CD4-positive, alpha-beta T cell treated with Interleukin-6 at 100 ng/mL for 8 hours (primary cell): ENCODE measurements at places on chromosomes 11 and 22.

DNA sequence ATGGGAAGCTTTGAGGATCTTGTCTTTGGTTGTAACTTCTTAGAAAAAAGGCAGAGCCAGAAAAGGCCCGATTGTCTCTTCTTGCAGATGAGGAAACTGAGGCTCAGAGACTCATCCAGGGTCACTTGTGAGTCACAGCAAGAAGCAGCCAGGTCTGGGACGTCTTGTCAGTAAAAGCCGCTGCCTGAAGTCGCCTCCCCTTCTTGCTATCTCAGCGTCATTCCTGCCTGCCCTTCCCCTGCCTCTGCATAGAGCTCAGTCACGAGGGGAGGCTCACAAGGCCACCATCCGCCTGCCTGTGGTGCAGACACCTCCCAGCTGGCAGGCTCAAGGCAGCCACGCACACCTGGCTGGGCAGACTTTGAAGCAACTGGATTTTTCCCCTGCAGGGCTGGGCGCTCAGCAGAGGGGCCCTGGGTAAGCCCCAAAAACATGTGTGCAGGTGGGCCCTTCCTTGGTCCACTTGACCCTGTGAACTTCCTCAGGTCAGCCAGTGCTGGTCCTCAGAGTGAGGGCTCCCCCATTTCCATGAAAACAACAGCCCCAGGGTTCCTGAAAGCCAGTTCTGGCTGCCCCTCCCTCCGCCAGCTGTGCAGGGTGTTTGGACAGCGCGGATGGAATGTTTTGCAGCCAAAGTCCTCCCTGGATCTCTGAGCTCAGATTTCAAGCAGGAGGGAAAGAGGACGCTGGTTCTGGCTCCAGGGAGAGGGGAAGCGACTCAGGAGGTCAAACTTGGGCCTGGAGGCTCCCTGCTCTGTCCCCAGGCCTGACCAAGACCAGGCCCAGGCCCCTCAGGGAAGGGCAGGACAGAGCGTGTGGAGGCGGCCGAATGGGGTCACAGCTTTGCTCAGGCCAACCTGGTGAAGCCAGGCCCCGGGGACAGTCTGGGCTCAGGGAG is 6.0 kb upstream of the RAB3IL1 start:
- no peak for DNase-seq

DNA sequence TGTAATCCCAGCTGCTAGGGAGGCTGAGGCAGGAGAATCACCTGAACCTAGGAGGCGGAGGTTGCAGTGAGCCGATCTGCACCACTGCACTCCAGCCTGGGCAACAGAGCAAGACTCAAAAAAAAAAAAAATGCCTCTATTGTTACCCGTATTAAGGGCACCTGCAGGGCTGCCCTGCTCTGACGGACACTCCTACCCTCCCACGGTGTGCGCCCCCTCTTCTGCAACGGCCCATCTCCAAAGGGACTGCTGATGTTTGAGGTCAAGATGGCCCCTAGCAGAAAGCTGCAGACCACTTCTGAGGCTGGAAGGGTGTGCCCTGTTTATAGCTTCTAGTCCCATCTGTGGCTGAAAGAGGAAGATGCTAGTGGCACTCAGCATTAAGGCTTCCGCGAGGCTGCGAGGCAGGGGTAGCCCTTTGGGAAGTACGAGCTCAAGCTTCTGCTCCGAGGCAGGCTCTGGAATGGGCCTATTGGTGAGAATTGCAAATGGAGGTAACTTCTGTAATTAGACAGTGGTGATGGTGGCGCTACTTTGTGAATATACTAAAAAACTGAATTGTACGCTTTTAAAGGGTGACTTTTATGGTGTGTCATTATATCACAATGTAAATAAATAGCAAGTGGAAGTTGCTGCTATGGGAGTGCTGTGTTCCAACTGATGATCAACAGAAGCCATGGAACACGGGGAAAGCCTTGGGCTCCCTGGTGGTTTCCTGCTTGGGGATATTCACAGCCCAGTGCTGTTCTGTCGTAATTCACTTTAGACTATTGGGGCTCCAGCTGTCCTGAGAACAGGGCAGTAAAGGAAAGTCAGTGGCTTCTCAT is 24.3 kb downstream of the ARFGAP2 start:
- DNase-seq = no peak

DNA sequence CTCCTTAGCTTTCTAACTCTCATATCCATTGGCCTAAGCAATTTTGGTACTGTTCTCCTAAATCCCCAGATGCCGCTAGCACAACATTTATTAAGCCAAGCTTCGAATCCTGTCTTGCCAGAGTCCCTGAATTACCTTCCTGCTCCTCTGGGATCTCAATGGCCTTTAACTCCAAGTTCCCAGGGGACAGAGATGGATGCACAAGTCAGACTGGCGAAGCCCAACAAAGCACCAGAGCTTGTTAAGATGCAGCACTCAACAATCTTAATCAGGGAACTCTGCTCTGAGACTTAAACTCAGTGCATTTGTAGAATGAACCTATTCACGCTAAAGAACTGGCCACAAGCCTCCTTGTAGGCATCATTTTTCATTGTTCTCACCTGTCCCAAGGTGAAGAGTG is 9.4 kb downstream of the GALNT18 start:
- no peak for DNase-seq

- DNase-seq = no peak
Observed at GRCh38 chr11:44620328-44620725, 54.9 kb downstream of the CD82 start.

DNA sequence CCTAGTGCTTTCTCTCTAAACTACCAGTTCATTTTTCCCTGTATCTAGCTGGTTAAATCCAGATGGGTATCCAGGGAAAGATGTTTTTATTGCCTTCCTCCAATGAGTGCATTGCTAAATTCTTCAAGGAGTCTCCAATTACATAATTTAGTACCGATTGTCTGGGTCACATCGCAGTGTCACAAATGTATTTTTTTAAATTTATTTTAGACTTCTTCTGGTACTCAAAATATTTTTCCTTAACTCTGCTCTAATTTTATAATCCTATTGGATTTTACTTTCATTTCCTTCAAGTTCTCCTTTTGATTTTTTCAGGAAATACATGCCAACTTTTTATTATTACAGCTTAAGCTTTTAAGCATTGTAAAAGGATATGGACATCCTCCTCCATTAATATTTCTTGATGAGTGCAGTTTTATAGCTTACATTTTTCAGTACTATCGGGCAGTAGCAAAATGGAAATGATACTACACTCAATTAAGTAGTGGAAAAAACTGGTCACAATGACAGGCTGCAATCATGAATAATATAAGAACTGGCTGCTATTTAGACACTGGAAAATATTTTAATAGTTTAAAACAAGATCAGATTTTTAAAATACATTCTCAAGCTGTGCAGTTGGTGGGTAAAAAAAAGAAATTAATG is 20.3 kb downstream of the BBOX1 start:
- DNase-seq = no peak

- DNase-seq = no peak
Observed at GRCh38 chr11:129930296-129930695, 34.9 kb upstream of the NFRKB start.

DNA sequence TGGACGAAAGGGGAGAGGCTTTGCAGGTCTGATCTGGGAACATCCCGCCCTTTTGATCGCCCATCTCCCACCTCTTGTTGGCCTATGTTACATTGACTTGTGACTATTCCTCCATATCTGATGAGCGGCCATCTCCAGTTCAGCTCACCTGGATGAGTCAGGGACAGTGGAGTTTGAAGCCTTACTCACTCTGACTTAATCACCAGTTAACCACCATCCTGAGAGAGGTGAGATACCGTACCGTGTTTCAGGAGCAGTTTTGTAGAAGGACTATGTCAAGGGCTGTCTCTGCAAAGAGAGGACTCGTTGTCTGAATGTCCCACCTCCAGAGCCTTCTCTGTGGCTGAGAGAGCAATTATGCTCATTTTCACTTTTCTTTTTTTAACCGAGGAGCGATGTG is 771.7 kb downstream of the NTM start:
- no peak for DNase-seq

- no peak for DNase-seq
Observed at GRCh38 chr22:42317691-42318547, 47.5 kb upstream of the TCF20 start.

GRCh38 chr22:29703569-29704195 is 16.1 kb upstream of the CABP7 start:
- DNase-seq = no peak

- no peak for DNase-seq
Observed at GRCh38 chr22:19693981-19694670, 20.2 kb upstream of the SEPTIN5 start.

DNA sequence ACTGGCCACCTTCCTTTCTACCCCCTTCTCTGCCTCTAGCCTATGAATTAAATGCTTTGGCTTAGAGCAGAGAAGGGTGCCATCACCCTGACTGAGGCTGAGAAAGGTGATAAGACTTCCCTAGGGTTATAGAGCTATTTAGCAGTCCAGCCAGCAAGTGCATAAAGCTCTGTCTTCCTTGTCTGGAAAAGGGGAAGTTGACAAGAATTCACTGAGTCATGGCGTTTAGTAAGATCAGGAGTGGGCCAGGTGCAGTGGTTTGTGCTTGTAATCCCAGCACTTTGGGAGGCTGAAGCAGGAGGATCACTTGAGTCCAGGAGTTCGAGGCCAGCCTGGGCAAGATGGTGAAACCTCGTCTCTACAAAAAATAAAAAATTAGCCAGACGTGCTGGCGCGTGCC is 63.1 kb downstream of the LHFPL7 start:
- DNase-seq = no peak

DNA sequence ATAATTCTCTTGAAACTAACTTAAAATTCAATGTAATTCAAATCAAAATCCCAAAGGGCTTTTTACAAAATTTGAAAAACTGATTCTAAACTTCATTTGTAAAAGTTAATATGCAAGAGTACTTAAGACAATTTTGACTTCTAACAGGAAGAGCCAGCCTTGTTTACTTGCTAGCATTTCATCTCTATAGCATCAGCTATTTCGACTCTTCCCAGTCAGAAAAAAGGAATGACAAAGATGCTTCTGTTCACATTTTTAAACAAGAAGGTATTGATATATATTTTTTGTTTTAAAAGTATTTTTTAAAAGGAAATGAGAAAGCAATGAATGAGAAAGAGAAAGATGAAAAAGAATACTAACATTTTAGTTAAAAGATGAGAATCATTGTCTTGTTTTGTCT is 16.4 kb downstream of the SLN start:
- DNase-seq = no peak

GRCh38 chr11:122213171-122213570 is 97.2 kb upstream of the BLID start:
- no peak for DNase-seq

GRCh38 chr11:44899959-44900358 is 50.7 kb downstream of the TP53I11 start:
- no peak for DNase-seq

DNA sequence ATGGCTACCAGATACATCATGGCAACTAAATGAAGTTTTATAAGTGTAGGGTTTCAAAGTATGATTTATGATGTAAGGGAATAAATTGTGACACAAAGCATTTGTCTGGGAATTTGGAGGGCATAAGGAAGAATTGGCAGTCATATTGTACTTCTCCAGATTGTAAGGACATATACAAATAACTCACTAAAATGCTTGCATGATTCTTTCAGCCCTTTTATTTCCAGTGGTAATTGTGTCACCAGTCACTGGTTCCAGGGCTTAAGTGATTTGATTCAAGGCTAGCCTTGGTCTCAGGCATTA is 299.4 kb upstream of the ANO5 start:
- DNase-seq = no peak

DNA sequence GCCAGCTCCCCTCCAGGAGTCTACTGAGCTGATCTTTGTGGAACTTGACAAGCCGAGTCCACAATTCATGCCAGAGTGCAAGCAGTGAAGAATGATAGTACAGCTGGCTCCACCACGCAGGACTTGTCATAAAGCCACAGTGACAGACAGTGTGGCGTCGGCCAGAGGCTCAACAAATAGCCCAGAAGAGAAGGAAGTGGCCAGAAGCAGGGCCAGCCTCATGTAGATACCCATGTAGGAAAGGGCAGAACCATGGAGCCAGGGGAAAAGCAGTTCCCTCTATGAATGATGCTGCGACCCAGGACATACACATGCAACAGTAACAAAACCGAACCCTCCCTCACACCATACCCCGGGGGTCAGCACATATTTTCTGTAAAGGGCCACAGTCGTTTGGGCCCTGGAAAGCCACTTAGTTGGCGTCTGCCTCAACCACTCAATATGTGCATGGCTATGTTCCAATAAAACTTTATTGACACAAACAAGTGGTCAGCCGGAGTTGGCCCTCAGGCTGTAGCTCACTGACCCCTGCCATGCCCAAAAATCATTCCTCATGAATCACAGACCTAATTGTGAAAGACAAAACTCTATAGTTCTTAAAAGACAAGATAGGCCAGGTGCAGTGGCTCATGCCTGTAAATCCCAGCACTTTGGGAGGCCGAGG is 161.4 kb downstream of the BRD1 start:
- DNase-seq = no peak

DNA sequence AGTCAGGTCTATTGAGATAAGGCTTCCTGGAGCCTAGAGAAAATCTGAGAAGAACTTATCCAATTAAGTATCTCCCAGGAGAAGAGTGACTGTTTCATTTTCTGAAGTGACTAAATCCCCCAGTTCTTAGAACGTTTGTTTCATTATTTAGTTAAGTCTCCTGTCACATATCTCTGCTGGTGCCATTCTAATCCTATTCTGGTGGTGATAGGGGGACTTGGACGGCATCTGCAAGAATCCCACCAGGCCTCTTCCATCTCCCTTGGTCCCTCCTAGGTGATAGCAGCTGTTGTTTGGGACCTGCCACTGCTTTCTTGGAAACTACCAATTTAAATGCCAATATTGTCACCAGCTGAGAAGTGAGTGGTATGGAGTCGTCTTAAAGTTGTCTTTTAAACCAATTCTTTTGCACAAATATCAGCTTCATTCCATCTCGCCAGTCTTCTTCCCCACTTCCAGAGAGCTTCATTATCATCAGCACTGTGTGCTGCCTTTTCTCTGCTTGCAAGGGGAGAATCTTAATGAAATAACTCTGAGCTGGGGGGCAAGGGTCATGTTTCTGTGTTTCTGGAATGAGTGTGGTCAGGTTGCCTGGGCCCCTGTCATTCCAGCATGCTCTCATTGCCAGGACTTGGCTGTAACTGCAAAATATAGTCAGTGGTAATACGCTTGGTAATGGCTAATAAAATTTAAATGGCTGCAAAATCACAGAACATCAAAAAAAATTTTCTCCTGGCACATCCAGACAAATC is 104.8 kb downstream of the LDLRAD3 start:
- DNase-seq = no peak

- DNase-seq = no peak
Observed at GRCh38 chr11:15594607-15595006, 479.9 kb downstream of the INSC start.

- no peak for DNase-seq
Observed at GRCh38 chr11:44659641-44660040, 67.1 kb upstream of the TSPAN18 start.

DNA sequence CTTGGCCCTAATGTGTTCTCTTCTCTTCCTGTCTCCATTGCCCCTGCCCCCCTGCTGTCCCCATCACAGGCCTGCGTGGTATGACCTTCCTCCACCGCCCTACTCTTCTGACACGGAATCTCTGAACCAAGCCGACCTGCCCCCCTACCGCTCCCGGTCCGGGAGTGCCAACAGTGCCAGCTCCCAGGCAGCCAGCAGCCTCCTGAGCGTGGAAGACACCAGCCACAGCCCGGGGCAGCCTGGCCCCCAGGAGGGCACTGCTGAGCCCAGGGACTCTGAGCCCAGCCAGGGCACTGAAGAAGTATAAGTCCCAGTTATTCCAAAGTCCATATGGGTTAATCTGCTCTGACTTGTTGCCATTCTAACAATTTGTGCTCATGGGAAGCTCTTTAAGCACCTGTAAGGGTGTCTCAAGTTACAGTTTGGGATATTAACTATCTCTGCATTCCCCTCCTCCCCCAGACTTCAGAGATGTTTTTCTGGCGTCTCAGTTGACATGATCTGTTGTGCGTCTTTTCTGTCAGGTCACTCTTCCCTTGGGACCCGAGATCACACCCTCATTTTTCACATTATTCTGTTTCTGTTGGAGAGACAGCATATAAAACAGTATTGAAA is 60.0 kb downstream of the COMMD9 start:
- DNase-seq = no peak
